ENCODE measurements at places on chromosomes 13 and 19. TPM values are rescaled to one million over a fixed set of nuclear protein-coding genes. Genes with fewer than 3 reads are reported as not detected.

Gene PLPPR3
- polyA plus RNA-seq = not detected

Gene OR7C1
- polyA plus RNA-seq = not detected

Gene ZNF844
- polyA plus RNA-seq = 7.4 TPM

Gene GRIK5
- 8.9 TPM for polyA plus RNA-seq

Gene CRB3
- polyA plus RNA-seq = 51.9 TPM

DNA sequence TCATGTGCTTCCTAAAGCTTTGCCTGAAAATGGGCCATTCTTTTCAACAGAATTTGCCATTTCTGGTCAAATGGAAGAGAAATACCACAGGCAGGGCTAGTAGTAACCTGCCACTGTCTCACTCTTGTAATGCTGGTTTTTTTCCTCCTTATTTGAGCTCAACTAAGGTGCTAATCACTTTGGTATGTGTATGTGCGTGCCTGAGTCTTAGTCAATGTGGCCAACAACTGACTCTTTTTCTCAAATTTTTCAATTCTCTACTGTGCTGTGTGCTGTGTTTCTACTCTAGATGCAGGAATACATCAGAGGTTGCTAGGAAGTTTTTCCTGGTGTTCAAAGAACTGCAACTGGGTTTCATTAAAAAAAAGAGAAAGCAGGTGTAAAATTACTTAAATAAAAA is 870.2 kb downstream of the EFNB2 start:
- no peak for DNase-seq

- peak; percentile 84 for DNase-seq
Observed at GRCh38 chr19:50896591-50897190, 14.5 kb downstream of the KLK4 start.

GRCh38 chr13:43298816-43299215 is 275.4 kb downstream of the DNAJC15 start:
- DNase-seq = peak; percentile 39

DNA sequence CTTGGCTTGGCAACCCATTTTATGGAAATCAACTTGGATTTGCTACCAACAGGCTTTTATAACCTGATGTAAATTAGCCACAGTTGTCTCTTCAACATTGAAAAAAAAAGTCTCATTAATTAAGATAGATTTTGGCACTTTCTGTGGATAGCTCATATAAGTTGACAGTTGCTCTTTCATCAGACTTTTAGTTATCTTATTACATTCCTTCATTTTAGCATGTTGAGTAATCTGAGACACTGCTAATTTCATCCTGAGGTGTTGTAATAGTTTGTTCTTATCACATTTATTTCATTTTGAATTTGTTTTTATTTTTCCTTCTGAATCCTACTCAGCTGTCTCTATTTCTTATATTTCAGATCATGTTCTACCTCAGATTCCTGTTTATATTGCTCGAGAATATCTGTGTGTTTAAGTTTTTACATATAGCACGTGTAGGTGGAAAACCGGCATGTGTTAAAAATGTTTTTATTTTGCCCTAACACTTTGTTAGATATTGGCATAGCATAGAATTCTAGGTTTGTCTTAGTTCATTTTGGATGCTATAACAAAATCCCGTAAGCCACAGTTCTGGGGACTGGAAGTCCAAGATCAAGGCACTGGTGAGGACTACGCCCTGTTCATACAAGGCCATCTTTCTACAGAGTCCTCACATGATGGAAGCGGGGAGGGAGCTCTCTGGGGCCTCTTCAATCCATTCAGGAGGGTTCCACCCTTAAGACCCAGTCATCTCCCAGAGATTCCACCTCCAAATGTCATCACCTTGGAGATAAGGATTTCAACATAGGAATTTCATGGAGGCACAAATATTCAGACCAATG is 239.4 kb downstream of the COL4A1 start:
- no peak for DNase-seq

- no peak for DNase-seq
Observed at GRCh38 chr13:24040835-24041234, 119.7 kb upstream of the SPATA13 start.

DNA sequence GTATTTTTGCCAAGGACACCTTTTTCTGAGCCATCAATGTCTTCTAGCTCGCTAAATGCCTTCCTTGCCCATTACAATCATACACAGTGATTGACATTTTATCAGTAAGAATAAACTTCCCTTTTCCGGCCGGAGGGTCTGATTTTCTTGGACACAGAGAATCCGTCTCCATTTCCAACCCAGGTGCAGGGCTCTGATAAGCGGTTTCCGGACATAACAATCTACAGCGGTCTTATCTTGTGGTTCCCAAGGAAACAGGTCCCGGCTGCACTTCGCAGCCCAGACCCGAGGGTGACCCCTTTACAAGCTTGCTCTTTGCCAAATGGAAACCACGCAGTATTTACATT is 5.1 kb upstream of the ZNF77 start:
- no peak for DNase-seq

- DNase-seq = peak; percentile 4
Observed at GRCh38 chr13:111661052-111661451, 340.6 kb downstream of the TEX29 start.

GRCh38 chr13:74573654-74574053 is 439.4 kb upstream of the KLF12 start:
- no peak for DNase-seq

GRCh38 chr13:106484084-106484483 is 51.4 kb downstream of the EFNB2 start:
- DNase-seq = no peak

DNA sequence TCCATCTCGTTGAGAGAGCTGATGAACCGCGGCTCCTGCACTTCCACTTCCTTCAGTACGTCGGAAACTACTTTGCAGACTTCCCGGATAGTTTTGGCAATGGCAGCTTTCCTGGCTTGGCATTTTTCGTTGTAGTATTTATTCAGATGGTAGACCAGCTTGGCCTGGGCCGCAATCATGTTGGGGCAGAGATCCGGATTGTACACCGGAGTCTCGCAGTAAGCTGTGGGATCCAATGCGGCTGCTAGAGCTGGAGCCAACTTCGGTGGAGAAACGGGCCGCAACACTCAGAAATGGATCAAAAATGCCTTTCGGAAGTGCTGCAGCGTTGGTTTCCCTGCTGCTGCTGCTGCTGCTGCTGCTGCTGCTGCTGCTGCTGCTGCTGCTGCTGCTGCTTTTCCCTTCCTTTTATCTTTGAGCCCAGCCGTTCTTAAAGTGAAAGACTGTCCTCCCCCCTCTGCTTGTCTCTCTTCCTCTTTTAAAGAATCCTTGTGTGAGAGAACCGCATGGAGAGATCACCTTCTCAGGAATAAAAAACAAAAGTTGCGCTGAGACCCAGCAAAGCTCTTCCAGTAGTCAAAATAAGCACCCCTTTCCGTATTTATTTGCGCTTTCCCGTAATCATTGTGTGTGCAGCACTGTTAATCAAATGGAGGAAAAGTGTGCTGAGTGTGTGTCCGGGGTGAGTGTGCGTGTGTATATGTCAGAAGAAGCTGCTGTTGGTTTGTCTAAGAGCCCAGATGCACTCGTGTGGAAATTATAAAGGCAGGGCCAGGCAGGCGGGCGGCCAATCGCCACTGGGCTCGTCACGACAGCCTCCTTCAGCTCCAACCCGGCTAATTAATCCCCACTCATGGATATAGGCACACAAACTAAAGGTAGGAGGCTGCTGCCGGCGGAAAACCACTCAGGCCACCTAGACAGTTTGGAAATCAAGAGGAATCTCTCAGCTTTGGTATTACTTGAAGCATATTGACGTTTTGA is at the start of gene MAB21L1:
MAB21L1 (minus strand) TSS at position 730 of the 984 bp plus-strand sequence; CDS start at position 179, 551 bp downstream.
- peak; percentile 64 for DNase-seq

- no peak for DNase-seq
Observed at GRCh38 chr19:28605501-28606268, 607.3 kb downstream of the UQCRFS1 start.

GRCh38 chr19:55071129-55071502 is 4.6 kb upstream of the EPS8L1 start:
- DNase-seq = no peak

- DNase-seq = peak; percentile 81
Observed at GRCh38 chr13:48412881-48413351, at the start of gene LPAR6. Gene LPAR6 (minus strand): TSS chr13:48413113. CDS start chr13:48412423, 690 bp downstream.

GRCh38 chr13:43942286-43942685 is 62.6 kb downstream of the LACC1 start:
- DNase-seq = no peak

Data from kidney (tissue), 22 donors.